SJSA1 (cell line): ENCODE measurements at places on chromosomes 2 and 18.

DNA sequence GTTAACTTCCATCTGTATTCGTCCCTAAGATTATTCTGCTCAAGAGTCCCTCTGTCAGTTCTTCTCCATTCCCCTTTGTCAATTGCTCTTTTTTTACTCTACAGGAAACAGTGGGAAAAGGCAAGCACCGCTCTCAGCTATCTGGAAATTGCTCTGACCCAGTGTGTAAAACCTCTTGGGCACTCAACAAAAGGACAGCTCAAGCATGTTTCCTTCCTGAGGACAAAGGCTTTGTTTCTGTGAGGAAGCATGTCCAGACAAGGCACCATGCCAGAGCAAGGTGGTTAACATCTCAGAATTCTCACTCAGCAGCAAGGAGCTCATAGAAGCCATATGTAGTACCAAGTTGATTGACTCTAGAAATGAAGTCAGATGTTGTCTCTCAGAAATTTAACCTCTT, 735.6 kb downstream of the TSN start:
- no peak for DNase-seq

DNA sequence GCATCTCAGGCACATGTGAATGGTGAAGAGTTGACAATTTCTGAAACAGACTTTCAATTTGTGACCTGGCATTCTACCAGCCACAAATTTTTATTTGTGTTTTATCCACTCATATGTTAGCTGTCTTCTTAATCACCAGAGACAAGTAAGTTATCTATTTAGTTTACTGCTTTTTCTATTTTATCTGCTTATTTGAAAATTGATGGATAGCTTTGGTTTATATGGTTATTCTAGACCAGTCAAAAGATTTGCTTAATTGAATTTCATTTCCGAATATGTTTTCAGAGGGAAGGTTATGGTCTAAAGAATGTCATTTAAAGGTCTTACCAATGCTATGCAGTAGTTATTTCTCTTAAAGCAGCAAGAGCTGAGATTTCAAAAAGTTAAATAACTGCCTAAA, 43.5 kb upstream of the LRRTM1 start:
- DNase-seq: no peak

GRCh38 chr18:76791642-76792041, 30.7 kb upstream of the ZNF236 start:
- DNase-seq: no peak

DNA sequence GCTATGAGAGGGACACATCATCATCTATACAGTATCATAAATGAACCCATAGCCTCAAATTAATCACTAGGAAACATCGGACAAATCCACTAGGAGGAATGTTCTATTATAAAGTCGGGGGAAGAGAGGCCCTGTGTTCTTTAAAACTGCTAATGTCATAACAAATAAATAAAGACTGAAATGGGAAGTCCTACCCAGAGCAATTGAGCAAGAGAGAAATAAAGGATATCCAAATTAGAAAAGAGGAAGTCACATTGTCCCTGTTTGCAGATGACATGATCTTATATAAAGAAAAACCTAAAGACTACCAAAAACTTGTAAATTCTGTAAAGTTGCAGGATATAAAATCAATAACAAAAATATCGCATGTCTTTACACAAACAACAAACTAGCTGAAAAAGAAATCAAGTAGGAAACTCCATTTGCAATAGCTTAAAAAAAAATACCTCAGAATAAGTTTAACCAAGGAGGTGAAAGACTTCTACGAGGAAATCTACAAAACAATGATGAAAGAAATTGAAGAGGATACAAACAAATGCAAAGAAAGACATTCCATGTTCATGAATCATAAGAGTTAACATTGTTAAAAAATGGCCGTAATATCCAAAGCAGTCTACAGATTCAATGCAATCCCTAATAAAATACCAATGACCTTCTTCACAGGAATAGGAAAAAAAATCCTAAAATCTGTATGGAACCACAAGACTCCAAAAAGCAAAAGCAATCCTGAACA, 30.6 kb downstream of the RTN4 start:
- DNase-seq: peak; percentile 58

DNA sequence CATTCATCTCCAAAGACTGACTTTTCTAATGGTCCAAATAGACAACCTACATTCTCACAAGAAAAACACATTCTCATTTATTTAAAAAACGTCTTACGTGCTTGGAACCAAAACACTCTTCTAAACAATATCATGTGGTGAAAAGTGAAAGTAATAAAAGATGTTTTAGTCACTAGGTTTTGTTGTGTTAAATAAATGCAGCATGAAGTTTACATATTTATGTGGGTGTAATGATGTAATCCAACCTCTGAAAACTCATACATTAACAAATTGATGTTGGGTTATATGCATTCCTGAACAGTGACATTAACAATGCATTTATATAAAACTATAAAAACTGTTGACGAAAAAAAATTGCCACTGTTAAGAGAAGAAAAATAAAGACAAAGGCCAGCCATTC, 55.1 kb upstream of the ACVR2A start:
- no peak for DNase-seq

- no peak for DNase-seq
These were observed 87.7 kb downstream of the EXOC6B start for GRCh38 chr2:72738096-72738495.
